ENCODE measurements at places on chromosomes 13 and 19. TPM values are rescaled to one million over a fixed set of nuclear protein-coding genes. Genes with fewer than 3 reads are reported as not detected.

DNA sequence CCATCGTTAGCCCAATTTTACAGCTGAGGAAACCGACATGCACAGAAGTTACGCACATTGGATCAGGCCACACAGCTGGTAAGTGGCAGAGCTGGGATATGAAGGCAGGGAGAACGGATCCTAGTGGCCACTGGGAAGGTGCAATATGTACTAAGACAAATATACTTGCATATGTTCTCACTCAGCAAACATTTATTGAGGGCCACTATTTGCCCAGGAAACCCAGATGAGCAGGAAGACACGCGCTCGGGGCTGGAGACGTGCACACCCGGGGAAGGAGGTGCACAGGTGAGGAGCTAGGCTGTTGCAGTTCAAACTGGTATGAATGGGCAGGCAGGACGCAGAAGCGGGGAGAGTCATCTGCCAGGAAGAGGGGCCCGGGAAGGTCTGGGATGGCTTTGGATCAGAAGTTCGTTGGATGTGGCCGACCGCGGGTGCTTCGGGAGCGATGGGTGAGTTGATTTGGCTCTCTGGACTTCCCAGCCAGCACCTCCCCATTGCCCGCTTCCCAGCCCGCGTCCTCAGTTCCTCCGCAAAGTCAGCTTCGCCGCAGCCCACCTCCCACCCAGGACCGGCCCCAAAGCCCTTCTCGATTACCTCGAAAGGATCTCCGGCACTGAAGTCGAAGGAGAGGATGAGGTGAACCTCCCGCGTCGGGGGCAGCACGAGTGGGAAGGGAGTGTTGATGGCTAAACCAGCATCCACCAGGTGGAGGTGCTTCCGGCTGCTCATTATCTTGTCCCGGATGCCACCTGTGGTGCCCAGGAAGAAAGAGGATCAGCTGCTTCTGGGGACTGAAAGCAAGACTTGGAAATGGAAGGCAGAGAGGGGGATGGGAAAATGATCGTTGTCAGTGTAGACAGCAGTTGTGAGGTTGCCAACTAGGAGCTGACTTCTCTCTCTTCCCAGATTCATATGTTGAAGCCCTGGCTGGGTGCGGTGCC lies 17.8 kb upstream of the CABP5 start:
- peak; percentile 87 for DNase-seq

GRCh38 chr13:76314495-76314894 lies 571.7 kb downstream of the KCTD12 start:
- DNase-seq: no peak

DNA sequence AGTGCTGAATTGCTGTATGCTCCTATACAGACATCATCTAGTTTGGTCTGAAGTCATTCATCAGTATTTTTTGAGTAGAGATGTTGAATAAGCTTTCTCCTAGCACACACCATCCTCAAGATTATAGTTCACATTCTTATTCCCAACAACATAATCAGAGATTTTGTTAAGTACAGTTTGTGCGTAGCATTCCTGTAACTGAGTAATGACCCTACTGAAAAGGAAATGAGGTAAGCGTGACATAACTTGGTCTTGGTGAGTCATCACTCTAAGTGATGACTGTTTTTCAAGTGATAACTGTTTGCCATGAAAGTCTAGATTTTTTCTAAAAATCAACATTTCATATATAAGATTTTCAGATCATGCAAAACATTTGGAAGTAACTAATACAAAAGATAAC lies 18.5 kb upstream of the FAM216B start:
- DNase-seq: no peak

DNA sequence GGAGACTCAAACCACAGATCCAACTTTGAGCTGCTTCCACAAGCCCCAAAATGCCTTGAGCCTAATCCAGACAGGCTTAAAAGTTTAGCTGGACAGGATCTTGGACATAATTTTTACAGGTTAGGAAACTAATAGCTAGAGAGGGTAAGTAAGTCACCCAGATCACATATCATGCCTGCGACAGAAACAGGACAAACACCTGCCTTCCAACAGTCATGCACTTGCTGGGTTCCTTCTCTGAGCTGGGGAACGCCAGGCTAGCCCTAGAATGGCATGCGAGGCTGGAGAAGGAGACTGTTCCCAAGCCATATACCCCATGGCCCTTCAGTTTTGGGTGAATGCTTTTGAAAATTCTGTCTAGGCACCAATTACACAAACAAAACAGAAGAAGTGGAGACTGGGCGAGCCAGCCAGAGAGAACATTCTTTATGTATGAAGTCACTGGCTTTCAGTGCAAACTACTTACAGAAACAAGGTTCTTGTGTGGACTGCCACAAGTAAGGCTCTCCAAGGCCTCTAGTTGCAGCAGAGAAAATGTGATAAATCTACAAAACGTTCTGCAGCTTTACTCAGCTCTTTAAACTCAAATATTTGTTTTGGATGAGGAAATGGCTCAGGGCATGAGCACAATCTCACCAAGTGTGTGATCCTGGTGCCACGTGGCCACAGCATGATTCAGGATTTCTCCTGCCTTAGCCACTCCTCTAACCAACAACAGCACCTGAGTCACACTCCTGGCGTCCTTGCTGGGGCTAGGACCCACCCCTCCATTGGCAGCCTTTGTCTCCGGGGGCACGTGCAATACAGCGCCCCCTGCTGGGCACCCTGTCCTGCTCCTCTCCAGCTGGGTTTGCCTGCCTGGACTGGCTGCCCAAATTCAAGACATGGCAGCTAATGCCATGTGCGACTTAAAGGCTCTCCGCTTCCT lies 73.4 kb upstream of the UBL3 start:
- DNase-seq: peak; percentile 86

GRCh38 chr19:2629491-2630351 lies 72.8 kb downstream of the GNG7 start:
- no peak for DNase-seq

DNA sequence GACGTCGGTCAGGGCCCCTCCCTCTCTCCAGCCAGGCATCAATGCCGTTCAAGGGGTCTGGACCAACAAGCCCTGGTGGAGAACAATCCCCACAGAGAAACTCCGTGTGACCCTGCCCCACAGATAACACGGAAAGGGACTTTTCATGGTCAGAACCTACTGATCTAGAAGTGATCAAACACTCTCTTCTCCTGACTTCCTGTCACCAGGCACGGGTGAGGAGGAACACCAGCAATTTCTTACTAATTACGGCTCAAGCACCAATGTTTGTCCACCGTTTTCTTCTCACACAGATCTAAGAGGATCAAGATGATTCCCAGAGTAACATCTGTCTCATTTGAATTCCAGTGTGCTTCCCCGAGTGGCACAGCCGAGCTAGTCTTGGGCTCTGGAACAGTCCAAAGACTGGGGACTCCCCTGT lies 11.8 kb downstream of the RASA3 start:
- no peak for DNase-seq

DNA sequence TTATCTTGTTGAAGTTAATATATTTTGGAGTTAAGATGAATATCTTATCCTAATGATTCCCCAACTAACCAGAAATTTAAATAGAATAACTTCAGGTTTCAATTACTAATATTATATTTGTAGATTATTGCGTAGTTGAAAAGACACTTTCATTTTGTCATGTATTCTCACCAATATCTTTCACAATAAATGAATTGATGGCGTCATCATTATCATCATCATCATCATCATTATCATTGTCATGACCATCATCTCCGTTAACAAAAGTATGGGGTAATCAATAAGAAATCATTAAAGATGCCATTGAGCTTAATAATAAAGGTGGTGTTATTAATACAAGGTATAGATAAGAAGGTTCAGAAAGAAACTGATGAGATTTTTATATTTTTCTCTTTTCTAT lies 768.8 kb upstream of the SLC10A2 start:
- DNase-seq: no peak

- DNase-seq: peak; percentile 82
Observed at GRCh38 chr19:42281146-42281826, 12.2 kb downstream of the CIC start.

GRCh38 chr13:69092615-69093322 lies 1014.9 kb upstream of the ATXN8OS start:
- DNase-seq: peak; percentile 19

DNA sequence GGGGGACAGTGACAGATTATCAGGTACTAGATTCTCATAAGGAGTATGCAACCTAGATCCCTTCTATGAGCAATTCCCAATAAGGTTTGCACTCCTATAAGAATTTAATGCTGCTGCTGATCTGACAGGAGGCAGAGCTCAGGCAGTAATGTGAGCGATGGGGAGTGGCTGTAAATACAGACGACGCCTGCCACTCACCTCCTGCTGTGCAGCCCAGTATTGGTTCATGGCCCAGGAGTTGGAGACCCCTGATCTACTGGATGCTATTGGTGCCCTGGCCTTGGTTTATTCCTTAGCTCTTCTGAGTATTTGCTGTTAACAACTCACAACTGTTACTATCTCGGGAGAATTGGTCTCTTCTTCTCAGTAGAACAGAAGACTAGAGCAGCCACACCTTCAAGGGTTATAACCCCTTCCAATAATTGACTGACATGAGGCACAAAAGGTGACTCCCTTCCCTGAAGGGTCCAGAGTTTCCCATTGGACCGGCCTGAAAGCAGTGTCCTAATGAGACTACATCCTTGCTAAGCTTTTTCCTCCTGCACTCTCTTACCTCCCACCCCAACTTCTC lies 35.0 kb upstream of the RBM26 start:
- DNase-seq: no peak

DNA sequence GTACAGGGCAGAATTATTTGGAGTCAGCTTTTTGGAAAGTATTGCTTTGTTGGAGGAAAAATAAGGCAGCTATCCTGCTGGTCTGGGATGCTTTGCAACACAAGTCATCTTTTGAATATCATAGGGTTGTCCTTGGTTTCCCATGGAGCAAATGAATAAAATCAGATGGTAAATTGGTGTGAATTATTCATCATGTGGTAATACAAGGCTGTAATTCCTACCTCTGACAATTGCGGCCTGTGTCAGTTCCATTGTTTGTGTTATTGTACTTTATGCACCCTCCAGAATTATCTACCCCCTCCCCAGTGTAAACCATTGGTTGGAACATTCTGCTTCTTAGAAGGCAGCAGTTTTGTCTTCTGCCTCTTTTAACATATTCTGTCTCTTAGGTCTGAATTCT lies 46.2 kb downstream of the RNASEH2B start:
- no peak for DNase-seq

GRCh38 chr19:31160336-31160926 lies 188.8 kb downstream of the TSHZ3 start:
- no peak for DNase-seq

DNA sequence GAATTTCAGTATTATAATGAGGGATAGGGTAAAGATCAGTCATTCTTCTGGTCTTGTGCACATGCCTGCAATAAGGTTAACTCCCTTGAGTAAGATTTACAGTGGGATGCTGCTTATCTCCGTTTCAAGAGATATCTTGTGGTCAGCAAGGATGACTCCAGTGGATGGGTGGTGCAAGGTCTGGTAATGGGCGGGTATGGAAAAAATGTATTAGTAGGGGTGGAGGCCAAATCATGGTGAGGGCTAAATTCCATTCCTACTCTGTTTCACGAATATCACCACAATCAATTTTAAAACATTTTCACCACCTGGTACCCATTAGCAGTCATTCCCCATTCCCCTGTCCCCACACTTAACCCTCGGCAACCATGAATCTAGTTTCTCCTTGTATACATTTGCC lies 40.6 kb downstream of the CCDC122 start:
- no peak for DNase-seq

- DNase-seq: peak; percentile 89
Observed at GRCh38 chr13:27379694-27380641, 44.5 kb upstream of the GTF3A start.

DNA sequence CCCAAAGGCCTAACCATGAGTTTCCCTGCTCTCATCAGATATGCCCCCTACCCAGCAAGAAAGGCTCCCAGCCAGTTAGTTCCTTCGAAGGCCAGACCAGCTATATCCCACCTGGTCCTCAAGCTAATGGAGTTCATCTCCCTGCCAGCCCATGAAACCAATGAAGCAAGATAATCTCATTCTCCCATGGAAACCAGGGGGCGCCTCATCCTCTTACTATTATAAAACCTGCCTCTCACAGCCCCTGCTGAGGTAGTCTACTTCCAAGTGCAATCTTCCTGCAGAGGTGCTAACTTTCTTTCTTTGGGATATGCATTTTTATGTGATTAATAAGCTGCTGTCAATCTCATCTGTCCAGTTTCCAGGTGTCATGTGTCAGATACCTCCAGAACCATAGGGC lies 34.0 kb upstream of the ZNF573 start:
- peak; percentile 23 for DNase-seq

DNA sequence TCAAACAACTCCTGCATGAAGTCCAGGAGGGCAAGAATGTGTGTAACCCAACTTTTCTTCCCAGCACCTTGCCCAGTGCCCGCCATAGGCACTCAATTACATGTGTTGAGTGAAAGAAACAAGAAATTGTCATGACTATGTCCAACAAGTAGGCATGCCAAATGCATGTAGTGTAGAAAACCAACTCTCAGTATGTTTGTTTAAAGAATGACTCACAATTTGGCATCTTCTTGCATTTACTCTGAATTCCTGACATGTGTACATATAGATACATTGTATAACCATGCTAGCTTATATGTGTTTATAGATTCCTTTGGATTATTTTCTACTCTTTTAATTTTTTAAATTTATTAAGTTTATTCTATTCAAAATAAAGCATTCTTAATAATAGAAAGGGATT lies 305.0 kb downstream of the EFNB2 start:
- DNase-seq: no peak

DNA sequence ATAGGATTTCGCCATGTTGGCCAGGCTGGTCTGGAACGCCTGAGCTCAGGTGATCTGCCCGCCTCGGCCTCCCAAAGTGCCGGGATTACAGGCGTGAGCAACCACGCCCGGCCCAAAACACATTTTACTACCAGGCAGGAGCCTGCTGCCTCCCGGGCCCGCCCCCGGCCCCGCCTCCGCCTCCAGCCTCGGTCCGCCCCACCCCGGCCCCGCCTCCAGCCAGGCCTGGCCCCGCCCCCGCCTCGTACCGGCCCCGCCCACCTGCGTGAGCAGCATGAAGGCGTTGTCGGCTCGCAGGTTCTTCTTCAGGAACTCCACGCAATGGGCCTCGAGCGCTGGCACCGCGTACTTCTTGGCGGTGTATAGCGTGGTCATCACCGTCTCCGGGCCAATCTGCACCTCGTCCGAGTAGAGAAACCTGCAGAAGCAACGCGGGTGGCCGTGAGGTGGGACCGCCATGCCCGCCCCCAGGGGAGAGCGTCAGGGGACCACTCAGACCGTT lies 22.7 kb downstream of the BTBD2 start:
- peak; percentile 99 for DNase-seq

- DNase-seq: no peak
Observed at GRCh38 chr13:110806636-110807035, 93.1 kb downstream of the ING1 start.

GRCh38 chr13:43303033-43303729 lies 279.8 kb downstream of the DNAJC15 start:
- peak; percentile 71 for DNase-seq

The ARHGEF18 gene
- 48.3 TPM for total RNA-seq

The CRB3 gene
- total RNA-seq: 4.9 TPM

The IL12RB1 gene
- total RNA-seq: not detected

The LILRA1 gene
- total RNA-seq: not detected

The DENND1C gene
- 0.59 TPM for total RNA-seq

The ZNF383 gene
- 3.9 TPM for total RNA-seq

The CD33 gene
- 0.28 TPM for total RNA-seq

The UBE2L5 gene
- not detected for total RNA-seq
